ENCODE measurements at places on chromosomes 1 and 21.
A peak's percentile ranks its signal among the peaks of the same experiment; 100 is the strongest.

GRCh38 chr1:223161321-223161720 lies 18.3 kb upstream of the TLR5 start:
- no peak for DNase-seq

DNA sequence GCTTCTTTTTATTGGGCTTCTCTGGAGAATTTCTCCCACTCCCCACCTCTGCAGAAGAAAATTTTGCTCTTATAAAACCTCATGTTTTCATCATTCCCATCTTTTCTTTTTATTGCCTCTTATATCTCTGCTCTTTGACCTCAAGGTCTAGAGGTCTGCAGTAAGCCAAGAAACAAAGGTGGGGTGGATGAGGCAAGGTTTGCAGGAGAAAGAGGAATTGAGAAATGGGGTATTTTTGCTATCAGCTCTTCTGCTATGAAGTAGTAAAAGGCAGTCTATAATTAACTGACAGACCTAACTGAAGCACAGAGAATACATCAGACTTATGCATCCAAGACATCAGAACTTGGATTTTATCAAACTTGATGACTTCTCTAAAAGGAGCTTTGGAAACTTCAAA lies 22.9 kb downstream of the SYT11 start:
- DNase-seq, result peak; percentile 68

DNA sequence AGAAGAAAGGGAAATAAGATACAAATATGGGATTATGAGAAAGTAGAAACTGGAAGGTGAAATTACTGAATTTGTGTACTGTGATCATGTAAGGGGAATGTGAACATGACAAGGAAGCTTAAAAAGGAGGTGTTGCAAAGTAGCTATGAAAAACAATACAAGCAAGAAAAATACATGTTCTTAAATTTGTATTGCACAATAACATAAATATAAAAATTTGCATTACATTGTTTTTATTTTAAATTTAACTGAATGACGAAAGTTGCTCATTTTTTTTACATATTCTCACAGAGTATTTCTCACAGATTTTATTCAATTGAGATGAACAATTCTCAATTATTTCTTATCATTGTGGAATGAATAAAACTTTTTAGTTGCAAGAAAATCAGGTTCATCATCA lies 874.8 kb downstream of the AMY1C start:
- no peak for DNase-seq

DNA sequence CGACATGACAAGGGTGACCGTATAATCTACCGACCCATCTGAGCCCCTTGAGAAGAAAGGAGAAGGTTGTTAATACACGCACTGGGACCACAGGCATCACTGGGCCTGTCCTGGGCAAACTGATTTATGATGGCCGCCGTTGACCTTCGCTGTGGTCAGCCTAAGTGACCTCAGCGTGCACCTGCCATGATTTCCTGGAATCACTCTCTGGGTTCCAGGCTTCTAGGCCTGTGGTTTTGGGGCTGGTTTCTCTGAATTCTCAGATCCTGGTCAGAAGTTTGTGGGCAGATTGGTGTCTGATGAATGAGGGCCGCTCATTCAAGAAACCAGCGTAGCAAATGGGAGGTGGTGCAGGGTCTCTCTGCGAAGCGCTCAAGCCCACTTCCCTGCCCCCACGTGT lies 64.0 kb downstream of the SIK1 start:
- DNase-seq, result no peak

GRCh38 chr1:38834937-38835827 lies 24.4 kb downstream of the RRAGC start:
- peak; percentile 73 for DNase-seq

GRCh38 chr1:183590244-183591191 lies at the start of gene NCF2:
NCF2 (minus strand) TSS chr1:183590459; CDS start chr1:183590329, 130 bp downstream.
- DNase-seq, result peak; percentile 80

DNA sequence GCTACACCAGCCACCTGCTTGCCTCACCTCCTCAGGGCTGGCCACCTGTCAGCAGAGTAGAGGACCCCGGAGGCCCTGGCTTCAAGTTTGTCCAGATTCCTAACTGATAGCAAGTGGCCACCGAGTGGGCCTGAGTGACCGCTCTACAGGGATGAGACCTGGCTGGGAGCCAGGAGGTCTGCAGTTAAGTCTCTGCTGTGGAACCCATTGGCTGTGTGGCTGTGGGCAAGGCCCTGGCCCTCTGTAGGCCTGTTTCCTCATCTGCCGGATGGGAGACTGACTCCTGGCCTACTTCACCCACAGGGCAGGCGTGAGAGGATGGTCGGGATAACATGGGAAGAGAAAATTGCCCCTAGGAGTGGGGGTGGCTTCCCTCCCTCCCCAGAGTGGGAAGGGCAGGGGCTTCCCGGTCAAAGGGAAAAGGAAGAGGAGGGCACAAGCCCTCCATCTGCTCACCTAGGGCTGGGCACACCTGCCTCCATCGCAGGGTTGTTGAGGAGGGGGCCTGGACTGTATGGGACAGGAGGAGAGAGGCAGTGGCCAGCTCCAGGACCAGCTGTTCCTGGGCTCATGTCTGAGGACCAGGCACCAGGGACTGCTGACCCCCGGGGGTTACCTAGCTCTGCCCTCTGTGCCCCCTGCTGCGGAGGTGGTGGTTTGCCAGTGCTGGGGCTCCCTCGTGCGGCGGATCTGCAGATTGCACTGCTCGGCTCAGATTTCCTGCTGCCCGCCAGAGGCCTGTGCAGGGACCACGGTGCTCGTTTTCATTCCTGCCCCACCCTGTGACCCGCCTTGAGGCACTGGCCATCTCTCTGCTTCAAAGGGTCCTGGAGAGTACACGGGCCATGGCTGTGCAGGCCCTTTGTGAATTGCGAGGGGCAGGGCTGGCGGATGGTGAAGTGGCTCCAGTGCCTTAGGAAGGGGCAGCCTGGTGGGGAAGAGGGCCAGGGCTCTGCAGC lies 9.1 kb upstream of the MTFR1L start:
- peak; percentile 86 for DNase-seq

DNA sequence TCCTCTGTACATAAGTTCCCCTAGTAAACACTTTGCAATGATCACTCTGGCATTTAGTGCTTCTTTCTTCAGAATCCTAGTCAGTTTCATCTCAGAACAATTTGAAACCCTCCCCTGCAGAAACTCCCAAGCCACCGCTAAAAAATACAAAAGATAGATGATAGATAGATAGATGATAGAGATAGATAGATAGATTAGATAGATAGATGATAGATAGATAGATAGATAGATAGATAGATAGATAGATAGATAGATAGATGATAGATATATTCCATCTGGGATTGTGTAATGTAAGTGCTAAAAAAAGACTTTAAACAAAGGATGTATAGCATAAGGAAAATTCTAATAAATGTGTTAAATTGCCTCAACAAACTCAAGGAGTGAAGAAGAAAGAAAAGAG lies 212.6 kb upstream of the POGK start:
- DNase-seq, result no peak

DNA sequence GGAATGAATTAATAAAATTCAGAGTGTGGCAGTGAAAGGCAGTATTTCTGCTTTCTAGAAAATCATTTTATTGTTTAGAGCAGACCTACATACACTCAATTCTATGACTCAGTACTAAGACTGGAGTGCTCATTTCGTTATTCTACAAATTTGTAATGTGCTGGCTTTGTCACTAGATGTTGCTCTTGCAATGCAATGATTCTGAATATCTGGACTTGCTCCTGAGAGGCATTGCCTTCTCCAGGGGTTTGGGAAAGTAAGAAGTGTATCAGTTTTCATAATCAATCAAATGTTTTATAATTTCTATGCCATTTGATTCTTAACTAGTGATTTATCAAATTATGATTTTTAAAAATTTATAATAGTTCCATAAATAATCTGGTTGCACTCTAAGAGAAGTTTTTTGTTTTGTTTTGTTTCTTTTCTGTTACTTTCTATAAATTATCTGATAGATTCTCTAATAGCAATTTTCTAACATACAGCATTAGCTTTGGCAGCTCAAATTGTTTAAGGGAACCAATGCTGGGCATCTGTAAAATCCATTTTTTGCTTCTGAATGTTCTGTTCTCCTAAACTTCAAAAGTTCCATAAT lies 280.5 kb upstream of the SGIP1 start:
- peak; percentile 46 for DNase-seq

- DNase-seq, result peak; percentile 64
These were observed 50.1 kb downstream of the COQ8A start for GRCh38 chr1:226990133-226990716.

DNA sequence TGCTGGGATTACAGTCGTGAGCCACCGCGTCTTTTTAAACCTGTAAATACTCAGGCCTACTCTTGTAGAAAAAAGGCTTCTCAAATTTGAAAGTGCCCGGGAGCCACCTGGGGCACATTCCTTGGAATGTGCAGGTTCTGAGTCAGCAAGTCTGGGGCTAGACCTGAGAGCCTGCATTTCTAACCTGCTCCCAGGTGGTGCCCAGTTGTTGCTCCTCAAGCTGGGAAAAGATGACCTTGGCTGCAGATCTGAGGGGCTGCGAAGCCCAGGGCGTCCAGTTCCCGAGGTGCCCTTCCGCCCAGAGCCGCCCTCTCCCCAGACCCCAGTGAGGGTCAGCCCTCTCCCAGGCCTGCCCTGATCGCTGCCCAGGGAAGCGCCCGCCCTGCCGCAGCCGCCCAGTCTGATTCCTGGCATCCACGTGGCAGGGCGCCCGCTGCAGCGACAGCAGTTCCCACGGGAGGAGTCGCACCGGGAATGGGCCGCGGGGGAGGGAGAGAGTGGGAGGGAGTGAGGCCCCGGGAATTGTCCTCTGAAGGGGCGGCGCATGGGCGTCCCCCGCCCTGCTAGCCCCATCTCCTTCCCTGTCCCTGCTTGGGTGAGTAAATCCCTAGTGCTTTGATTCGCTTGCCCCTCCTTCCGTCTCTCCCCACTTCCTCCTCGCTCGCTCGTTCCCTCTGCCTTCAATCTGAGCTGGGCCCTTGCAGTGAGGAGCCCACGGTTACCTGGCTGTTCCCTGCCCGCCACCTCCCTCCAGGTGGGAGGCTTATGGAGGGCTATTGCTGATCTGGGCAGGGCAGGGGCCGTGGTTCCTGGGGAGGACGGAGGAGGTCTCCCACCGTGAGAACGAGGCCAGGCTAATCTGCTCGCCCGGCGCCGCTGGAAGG lies 18.8 kb upstream of the TENT5B start:
- DNase-seq, result no peak

All from GM13976 (cell line).